ENCODE measurements at places on chromosomes 16 and 17.
A peak's percentile ranks its signal among the peaks of the same experiment; 100 is the strongest.

GRCh38 chr17:2400474-2400866 lies 390 bp downstream of the MNT start:
- peak; percentile 69 for DNase-seq

- DNase-seq, result no peak
Observed at GRCh38 chr17:69046121-69046807, 14.5 kb downstream of the ABCA9 start.

DNA sequence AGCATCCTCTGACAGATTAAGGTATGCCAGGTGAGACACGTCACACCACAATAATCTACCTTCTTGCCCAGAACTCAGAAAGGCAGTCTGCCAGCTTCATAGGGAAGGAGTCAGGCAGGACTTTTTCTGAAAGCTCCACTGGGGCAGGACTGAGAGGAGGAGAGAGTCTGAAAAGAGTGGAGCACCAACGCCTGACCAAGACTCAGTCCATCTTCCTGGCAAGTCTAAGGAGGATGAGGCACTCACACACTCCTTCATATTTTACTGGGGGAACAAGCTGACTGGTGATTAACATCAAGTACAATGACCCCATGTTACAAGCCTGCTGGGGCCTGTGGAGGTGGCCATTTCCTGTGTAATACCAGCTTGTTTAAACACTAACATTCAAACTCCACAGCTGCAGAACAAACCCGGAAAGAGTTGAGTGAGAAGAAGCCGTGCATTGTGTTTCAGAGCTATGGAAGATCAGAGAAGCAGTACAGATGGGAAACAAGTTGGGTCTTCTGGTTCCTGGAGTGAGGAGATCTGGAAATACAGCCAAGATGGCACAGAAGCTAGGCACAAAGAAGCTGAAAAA lies 122.4 kb downstream of the HIC1 start:
- DNase-seq, result no peak

DNA sequence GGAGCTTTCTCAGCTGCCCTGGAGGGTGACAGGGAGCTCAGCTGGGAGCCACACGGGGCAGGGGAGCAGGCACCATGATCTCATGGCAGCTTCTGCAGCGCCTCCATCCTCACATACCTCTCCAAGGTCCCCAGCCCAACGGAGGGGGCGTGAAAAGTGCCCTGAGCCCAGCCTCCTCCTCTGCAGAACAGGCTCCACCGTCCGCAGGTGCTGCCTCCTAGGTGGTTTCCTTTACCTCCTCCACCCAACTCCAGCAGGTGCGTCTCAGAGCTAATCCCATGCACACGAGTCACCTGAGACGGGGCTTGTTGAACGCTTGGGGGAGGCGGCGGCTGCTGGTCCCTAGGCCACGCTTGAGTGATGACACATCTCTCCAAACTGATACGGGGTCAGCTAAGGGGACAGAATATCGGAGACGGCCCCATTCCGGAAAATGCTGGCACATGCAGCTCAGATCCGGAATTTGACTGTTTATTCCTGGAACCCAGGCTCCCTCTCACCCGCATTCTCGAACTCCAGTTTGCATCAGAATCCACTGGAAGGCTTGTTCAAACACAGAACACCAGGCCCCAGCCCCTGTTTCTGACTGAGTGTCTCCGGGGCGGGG lies 387 bp upstream of the SLC38A8 start:
- DNase-seq, result no peak

DNA sequence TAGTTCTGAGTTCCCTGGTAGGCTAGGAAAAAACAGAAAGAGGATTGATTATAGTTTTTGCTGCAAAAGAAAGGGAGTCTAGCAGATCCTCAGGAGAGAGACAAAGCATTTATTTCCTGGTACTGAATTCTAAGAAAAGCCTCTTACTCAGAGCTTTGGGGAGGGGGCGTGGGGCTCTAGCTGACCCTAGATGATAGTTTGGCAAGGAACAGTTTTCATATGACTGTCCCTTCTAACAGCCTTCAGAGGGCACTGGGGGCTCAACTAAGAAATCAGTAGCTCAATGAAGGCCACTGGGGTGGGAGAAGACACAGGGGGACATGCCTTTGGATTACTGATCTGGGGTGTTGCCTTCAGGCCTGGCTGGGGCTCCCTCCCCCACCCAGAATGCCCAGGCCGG lies 4.0 kb downstream of the CA7 start:
- DNase-seq, result no peak

- peak; percentile 51 for DNase-seq
Observed at GRCh38 chr16:14600164-14600563, 29.9 kb downstream of the PARN start.

GRCh38 chr17:64658931-64659330 lies 3.2 kb downstream of the SMURF2 start:
- DNase-seq, result no peak

GRCh38 chr16:67872631-67873434 lies at the start of gene EDC4:
TSS of gene EDC4 (plus strand) at chr16:67873052. CDS start at chr16:67873262, 210 bp downstream.
- peak; percentile 89 for DNase-seq
